Activated CD8-positive, alpha-beta memory T cell treated with anti-CD3 and anti-CD28 coated beads for 1 hour (primary cell): ENCODE measurements at places on chromosomes 1 and 21.

- DNase-seq = no peak
Measured at GRCh38 chr1:7198664-7199063, 413.4 kb downstream of the CAMTA1 start.

GRCh38 chr1:69246710-69247109, 321.0 kb upstream of the LRRC7 start:
- no peak for DNase-seq

DNA sequence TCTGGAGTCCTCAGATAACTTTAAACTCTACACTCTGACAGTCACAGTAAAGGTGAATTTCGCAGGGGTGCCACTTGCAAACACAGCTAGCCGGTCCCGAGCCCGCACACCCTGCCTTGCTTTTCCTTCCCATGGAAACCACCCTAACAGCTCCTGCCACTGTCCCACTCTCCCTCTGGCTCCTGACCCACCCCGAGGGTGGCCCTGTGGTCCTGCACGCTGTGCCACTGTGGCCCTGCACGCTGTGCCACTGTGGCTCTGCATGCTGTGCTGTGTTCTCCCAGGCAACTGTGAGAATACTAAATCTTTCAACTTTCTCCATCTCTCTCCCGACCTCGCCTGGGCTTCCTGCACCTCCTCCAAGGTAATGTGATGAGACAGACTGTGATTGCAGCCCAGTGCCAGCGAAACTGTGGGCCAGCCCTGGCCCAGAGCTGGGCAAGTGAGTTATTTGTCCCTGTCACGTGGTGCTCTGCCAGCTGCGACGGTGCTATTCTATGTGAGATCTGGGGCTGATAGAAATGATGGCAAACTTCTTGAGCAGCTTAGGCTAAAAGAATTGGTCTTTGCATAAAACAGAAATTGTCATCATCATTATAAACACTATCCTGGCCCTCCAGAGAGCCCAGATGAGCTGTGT, 63.4 kb upstream of the TARBP1 start:
- no peak for DNase-seq

GRCh38 chr1:153849487-153850185, 73.1 kb downstream of the GATAD2B start:
- no peak for DNase-seq

GRCh38 chr21:33449616-33450015, 30.2 kb downstream of the TMEM50B start:
- no peak for DNase-seq

GRCh38 chr1:83027511-83027910, 971.4 kb downstream of the TTLL7 start:
- no peak for DNase-seq

GRCh38 chr1:92291372-92291999, 7.3 kb downstream of the GLMN start:
- DNase-seq = no peak
